Esophagus mucosa (tissue), 1 donor: ENCODE measurements at places on chromosomes 13 and 19. TPM values are rescaled to one million over a fixed set of nuclear protein-coding genes. Genes with fewer than 3 reads are reported as not detected.

DNA sequence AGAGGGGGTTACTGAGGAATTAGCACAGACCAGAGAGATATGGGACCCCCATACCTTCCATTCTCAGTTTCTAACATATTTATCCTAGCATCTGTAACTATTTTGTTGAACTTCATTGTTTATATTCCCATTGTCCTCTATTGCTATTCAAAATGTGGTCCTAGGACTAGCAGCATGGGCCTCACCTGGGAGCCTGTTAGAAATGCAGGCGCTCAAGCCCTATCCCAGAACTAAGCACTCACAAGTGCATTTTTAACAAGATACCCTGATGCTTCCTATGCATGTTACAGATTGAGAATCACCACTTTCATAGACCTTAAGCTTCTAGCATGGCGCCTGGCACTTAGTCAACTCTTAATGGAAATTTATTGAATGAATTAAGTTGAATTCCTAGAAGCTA lies 58.3 kb upstream of the TDRD3 start:
- ATAC-seq = no peak

- peak; percentile 69 for ATAC-seq
Measured at GRCh38 chr19:48249502-48250014, 6.2 kb downstream of the CARD8 start.

DNA sequence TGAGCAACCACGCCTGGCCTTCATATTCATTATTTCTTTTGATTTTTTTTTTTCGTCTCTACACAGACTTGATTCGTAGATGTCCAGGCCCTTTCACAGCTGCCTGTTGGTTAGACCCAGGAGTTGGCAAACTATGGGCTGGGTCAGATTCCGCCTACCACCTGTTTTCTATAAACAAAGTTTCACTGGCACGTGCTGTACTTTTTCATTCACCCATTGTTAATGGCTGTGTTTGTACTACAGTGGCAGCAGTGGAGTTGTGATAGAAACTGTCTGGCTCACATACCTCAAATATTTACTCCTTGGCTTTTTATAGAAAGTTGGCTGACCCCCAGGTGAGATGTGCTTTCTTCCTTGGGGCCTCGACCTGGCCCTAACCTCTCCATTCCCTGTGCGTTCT lies 72.9 kb upstream of the TEX29 start:
- no peak for ATAC-seq

- ATAC-seq = no peak
Measured at GRCh38 chr19:11187441-11187840, 9.9 kb downstream of the KANK2 start.

DNA sequence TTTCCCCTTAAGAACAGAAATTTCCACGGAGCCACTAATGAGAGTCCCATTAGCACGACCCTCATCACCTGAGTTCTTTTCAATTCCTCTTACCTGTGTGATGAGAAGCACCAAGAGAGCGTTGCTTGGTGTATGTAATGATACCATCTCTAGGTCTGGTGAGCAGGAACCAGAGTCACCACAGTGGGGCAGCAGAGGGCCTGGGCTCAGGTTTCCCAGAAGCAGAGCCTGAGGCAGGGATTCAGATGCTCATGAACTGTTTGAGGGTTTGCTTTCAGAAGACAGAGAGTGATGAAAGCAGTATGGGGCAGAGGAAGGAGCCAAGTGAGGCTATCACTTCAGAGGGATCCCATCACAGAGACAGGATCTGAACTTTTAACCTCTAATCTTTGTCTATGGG lies 3.1 kb upstream of the PTPRH start:
- no peak for ATAC-seq

DNA sequence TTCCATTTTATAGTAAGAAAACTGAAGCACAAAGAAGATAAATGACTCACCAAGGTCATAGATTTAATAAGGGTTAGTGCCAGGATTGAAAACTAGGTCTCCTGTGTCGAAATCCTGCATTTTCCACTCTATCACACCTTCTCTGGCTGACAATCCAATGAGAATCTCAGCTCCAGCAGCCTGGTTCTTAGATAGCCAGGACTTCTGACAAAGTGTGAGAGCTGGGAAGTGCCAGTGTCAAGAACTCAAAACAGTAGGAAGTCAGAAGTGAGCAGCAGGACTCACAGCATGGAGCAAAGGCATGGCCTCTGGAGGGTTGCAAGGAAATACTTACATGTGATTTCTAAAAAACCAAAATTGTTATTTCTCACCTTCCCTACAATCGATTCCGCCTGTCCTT lies 24.3 kb downstream of the KCTD12 start:
- ATAC-seq = no peak

Gene CIC
- 31.4 TPM for total RNA-seq
